ENCODE measurements at places on chromosomes 1 and 21.

GRCh38 chr1:44327679-44328491 is 27.2 kb downstream of the ERI3 start:
- DNase-seq, result no peak

GRCh38 chr1:88266051-88266450 is 418.0 kb upstream of the PKN2 start:
- no peak for DNase-seq

DNA sequence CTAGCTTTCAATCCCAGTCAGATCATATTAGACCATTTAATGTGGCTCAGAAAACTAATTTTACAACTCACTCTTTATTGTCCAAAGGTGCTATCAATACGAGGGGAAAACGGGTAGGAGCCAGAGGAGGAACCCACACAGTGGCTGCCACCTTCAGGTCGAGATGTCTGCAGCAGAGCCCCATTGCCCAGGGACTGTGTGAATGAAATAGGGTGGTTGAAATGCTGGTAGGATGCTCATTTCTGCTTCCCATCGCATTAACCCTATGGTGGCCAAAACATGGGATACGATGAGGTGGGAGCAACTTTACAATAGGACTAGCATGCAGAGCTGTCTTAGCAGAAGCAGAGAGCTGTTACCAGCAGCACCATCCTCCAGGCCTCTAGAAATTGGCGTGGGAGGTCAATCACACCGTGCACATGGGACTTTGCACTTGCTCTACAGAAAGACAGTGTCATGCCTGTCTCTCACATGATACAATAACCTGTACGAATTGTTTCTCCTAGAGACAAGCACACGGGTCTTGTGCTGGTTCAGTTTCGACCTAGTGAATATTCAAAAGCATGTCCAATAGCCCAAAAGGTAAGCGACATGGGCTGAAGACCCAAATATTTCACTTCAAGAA is 69.5 kb upstream of the DESI2 start:
- DNase-seq, result no peak

GRCh38 chr1:8813016-8813763 is 4.2 kb downstream of the RERE start:
- no peak for DNase-seq

GRCh38 chr1:151612501-151613281 is 841 bp downstream of the SNX27 start:
- DNase-seq, result peak; percentile 1

DNA sequence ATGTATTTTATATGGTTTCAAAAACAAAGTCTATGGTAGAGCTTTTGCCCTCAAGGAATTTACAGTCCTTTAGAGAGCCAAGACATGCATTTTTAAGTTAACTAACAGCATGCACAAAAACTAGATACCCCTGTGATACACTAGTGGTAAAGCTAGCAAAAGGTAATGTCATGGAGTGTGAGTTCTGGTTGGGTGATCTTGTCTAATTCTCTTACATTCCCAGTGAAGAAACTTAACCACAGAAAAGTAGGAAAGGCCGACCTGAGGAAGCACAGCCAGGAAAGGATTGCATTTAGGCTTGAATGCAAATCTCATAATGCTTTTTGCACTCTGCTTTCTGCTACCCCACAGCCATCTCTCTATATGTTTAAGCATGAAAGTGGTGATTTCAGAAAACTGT is 202.2 kb downstream of the ROR1 start:
- DNase-seq, result no peak

Measured in activated T-helper 1 cell treated with Interleukin-2 at 50 U/mL for 16 hours (primary cell).